Activated CD8-positive, alpha-beta memory T cell treated with anti-CD3 and anti-CD28 coated beads for 1 hour (primary cell): ENCODE measurements at places on chromosomes 4 and X.

DNA sequence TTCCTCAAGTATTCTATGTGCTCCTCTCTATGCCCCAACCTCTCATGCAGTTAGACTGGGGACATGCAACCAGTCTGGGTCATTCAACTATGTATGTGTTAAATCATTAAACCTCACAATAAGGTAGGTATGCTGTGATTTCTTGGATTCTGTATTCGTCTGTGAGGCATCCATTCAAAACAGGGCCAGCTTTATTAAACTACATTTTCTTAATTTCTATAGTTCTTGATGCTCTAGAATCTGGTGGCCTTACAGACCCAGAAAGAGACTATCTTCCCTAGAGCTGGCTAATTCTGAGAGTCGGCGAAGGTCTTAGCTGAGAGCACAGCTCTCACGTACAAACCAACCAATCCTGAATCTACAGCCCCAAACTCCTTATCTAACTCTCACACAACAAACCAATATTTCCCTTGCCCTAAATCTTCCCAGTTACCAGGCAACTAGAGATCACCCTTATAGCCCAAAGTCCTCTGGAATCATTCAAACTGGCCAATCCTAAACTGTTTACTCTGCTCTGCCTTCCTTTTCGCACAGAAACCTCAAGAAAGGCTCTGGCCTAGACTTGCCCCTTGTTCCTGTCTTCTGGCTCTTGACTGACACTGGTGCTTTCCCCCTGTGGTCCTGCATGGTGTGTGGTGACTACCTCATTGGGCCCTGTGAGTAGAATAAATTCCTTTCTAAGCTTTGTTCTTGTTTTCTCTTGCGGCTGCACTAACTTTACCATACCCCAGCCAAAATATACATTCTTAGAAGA lies 203.5 kb upstream of the TET2 start:
- no peak for DNase-seq

DNA sequence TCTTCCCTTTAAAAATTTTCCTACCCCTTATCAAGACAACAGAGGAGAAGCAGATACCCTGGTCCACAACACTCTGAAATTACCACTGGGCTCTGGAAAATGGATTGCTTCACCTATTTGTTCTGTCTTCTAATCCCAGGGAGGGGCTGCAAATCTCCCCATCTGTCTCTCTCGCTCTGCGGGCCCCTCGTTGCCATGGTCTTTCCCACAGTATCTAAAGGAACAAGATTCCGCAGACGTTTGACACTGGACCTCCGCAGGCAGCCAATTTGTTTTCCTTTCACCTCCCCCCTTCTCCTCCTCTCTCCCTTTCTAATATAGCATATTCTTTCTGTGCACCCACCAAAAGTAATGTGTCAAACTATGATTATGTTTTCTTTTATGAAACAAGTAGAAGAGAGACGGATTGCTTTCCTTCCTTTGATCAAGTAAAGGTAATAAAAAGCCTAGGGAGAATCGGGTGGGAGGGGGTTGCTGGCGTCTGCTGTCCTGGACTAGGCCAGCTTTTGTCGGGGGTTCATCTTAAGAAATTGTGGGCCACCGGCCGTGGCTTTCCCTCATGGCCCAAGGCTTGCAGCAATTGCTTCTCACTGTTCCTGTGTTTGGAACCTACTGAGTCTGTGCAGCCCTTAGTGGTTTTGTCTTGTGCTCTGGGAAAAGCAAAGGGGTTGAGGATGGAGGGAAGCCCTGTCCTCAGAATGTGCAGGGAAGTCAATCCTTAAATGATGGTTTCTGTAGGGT lies 81.0 kb downstream of the MGST2 start:
- no peak for DNase-seq

- DNase-seq = no peak
Observed at GRCh38 chrX:137425273-137425902, 140.5 kb upstream of the ZIC3 start.

DNA sequence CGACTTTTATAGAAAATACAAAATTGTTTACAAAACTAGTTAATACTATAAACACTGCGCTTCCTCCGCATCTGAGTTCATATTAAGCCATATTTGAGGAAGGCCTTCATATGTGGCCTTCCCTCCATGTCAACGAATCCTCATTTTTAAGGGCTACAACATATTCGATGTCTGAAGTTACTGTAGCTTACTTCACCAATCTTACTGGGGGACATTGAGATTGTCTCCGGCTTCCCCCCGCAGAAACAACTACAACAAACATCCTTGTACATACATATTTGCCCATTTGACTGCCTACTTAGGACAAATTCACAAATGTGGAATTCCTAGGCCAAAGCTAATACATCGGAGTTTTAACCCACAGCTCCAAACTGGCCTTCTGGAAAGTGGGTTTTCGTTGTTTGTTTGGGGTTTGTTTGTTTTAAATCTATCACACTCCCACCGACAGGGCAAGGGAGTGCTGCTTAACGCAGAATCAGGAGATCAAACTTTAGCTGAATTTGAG lies 581 bp upstream of the FAM114A1 start:
- no peak for DNase-seq

GRCh38 chrX:20285511-20285910 lies 18.8 kb upstream of the RPS6KA3 start:
- no peak for DNase-seq

DNA sequence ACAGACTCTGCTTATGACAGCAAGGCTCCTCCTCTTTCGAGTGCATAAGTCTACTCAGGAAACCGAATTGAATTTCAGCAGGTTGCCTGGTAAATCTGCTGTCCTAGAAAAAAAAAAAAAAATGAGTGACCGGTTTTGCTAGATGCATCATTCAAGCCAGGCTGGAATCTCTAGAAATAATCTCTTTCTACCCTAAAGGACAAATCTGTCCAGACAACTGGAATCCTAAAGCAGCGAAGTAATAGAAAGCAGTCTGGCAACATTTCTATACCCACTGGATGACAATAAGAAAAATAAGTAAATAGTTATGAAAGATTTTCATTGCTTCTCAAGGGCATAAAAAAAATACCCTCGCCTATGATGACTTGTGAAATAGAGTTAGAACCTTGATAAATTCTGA lies 703.5 kb downstream of the RPA4 start:
- no peak for DNase-seq

DNA sequence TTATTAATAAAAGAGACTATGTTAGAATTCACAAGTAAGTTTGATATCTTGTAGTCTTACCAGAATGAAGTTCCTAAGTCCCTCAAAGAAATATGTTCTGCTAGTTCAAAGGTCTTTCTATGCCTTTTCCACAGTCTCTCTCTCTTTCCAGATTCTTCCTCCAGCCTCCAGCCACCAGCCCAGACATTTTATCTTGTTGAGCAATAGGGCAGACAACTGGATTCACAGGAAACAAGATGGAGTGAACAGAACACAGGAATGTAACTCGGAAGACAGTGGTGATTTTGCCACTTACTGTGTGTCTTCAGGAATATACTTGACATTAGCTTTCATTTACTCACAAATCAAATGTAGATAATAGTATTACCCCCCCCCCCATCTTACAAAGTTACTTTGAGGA lies 17.1 kb upstream of the CPEB2 start:
- DNase-seq = no peak

GRCh38 chrX:74656079-74656745 lies 41.8 kb upstream of the RLIM start:
- DNase-seq = no peak

GRCh38 chrX:132207996-132208395 lies 11.3 kb downstream of the RAP2C start:
- no peak for DNase-seq

- DNase-seq = no peak
Observed at GRCh38 chr4:145852256-145852839, 86.3 kb downstream of the ZNF827 start.

GRCh38 chrX:124211312-124211942 lies 121.0 kb upstream of the TEX13D start:
- no peak for DNase-seq

- DNase-seq = no peak
Observed at GRCh38 chrX:74344280-74344622, 40.3 kb downstream of the ZCCHC13 start.

- DNase-seq = no peak
Observed at GRCh38 chr4:75432683-75433082, 81.5 kb downstream of the RCHY1 start.

DNA sequence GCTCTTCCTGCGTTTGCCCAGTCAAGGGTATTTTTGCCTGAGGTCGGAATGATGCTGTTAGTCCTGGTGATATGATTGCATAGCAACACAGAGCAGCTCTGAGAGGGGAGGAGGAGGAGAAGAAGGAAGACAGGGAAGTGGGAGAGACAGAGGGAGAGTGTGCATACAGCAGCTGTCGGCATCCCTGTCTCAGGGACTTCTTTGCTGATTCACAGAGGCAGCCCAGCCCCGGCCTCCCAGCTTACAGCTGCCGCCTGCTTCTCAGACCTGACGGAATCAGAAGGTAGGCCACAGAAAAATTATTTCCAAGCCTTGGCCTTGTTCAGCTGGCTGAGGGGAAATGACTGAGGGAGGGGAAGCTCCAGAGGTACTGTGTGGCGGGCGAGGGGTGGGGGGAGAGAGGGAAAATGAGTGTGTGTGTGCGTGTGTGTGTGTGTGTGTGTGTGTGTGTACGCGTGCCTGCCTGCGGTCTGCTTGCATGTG lies 319 bp downstream of the DRP2 start:
- DNase-seq = no peak

- no peak for DNase-seq
Observed at GRCh38 chrX:54043541-54044125, 640 bp downstream of the PHF8 start.

DNA sequence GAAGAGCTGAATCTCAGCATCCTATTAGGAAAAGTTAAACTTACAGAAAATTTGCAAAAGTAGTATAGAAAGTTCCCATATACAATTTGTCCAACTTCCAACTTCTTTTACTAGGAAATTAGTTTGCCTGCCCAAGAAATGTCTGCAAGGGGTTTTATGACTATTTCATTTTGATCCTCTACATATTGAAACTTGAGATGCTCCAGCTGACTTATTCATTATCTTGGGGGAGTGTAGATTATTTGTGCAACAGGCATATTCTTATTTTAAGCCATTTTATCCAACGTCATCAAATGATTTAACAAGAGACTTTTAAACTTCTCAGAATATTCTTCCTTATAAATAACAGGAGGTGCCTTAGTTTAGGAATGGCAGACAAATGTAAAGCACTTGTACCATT lies 317.1 kb upstream of the FTHL17 start:
- DNase-seq = no peak

DNA sequence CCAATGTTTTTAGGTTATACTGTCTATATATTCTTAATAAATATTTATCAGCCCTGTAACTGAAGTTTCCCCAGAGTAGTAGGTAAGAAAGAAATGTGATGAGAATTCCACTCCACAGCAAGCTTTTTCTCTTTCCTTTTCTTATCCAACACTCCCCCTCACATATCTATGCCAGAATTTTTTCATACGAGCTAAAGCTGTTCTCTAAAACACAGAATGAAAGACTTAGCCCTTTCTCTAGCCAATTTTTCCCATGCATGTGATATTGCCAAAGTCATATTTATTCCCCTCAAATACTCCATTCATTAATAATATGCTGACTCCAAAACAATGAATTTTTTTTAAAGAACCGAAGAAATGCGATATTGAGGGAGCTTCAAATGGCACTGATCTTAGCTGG lies 32.3 kb downstream of the VEGFC start:
- no peak for DNase-seq

GRCh38 chr4:37490391-37491347 lies 195.5 kb downstream of the RELL1 start:
- DNase-seq = no peak

DNA sequence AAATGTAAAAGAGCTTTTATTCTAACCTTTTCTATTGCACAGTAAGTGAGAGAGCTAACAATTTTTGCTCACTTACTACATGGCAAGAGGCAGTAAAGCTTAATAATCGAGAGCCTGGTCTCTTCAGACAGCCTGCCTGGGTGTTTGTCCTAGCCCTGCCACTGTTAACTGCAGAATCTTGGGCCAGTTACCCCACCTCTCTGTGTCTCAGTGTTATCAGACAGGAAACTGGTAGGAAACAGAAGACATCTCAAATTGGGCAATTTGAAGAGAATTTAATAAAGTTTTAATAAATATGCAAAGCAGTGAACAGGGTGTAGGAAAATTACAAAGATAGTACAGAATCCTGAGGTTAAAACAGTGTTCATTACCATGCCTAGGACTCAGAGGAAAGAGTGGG lies 13.4 kb downstream of the STAP1 start:
- DNase-seq = no peak

DNA sequence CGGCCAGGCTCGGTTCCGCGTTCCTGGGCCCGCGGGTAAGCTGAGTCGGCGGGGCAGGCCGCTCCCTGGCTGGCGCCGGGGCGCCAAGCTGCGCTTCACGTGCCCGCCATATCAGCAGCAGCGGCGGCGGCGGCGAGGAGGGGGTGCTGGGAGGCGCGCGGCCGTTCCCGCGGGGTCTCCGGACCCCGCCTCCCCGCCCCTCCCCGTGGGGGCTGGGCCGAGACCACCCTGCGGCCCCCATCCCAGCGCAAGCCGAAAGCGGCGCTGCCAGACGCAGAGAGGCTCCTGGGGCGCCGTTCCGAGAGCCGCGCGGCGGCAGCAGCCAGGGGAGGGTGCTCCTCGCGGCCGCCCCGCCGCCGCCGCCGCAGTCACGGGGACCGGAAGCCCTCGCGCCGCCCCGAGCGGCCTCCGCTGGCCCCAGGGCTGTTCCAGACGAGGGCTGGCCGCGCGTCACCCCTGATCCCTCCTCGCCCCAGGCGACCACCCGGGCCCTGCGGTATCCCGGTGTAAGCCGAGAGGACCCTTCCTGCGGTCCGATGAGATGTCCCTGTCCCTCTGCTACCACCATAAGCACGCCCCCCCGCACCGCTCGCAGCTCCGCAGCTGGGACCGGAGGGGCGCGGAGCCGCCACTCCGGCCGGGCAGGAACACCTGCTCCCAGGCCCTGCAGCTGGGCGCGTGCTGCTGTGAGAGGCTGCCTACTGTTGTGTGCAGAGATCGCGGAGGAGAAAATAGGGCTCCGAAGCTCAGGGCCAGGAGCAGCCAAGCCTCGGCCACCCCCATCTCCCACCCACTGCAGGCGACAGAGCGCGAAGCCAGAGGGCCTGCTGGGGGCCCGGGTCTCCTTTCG lies 7.5 kb upstream of the BCOR start:
- no peak for DNase-seq

DNA sequence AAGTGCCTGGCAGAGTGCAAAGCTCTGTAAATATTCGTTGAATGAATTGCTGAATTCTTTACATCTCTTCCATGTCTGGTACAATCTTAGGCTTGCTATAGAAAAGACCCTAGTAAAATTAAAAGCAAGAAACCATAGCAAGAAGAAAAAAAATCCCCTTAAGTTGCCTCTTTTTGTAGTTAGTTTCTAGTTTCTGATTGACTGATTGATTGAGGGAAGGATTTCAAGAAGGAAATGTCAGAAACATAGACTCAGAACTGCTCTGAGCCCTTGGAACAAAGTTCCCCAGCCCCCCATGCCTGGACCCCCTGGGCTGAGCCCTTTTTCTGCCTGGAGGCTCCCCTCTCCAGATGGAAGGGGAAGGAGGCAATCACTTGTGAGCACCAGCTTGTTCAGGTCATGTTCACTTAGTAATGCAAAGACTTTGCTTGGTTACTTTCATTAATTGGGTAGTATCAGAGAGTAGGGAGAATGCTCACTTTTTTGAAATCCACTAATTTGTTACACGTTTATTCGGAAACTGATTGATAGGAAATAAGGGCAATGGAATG lies 35.6 kb downstream of the DAPP1 start:
- no peak for DNase-seq
